LHCN-M2 (cell line): ENCODE measurements at places on chromosomes 16 and 17. TPM values are rescaled to one million over a fixed set of nuclear protein-coding genes. Genes with fewer than 3 reads are reported as not detected.

Gene PLEKHH3
- total RNA-seq, result 18.7 and 20.4 TPM in 2 replicates

Gene TMEM238L
- total RNA-seq, result not detected in 2 replicates

Gene HS3ST3A1
- total RNA-seq, result 10.4 and 19.8 TPM in 2 replicates

Gene VPS35
- 158 and 170 TPM in 2 replicates for total RNA-seq

Gene USP43
- not detected in 2 replicates for total RNA-seq

Gene HEATR9
- not detected in 2 replicates for total RNA-seq

Gene SMIM36
- total RNA-seq, result not detected in 2 replicates

Gene CRISPLD2
- total RNA-seq, result 2.6 and 3.0 TPM in 2 replicates

Gene IGFALS
- total RNA-seq, result not detected in 2 replicates

DNA sequence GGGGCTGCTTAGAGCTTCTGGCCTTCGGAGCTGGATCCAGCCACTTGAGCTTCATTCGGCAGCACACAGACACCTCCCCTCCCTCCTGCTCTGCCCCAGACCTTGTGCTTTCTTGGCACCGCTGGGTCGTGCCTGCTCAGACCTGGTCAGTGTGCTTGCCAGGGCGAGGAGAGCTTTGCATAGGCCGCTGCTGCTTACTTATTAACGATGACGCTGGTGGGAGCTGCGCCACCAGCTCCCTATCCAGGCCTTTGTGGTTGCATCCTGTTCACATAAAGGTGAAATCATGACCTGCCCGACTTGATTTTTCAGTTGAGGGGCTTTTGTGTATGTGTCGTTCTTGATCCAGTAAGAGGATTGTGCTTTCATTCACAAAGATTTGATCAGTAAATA is 101.1 kb downstream of the MSI2 start:
- no peak for DNase-seq

DNA sequence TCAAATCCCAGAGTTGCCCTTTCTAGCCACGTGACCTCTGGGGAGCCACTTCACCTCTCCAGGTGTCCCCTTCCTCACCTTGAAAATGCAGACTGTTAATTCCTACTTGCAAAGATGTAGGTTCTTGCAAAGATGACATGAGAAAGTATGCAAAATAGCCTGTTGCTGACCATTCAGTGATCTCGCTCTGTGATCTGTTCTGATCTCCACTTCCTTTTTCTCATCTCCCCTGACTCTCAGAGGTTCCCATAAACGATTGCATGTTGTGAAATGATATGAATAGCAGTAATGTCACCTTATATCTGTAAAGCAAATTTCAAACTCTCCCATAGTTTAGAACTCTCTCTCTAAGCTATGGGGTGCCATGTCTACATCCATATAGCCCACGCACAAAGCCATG is 182.3 kb downstream of the TMEM132E start:
- no peak for DNase-seq

- DNase-seq, result peak; percentile 29
Measured at GRCh38 chr16:11708421-11708820, 34.2 kb downstream of the TXNDC11 start.

GRCh38 chr16:79932572-79932971 is 332.0 kb upstream of the MAF start:
- peak; percentile 16 for DNase-seq

GRCh38 chr16:13545271-13545670 is 374.7 kb upstream of the ERCC4 start:
- DNase-seq, result no peak

DNA sequence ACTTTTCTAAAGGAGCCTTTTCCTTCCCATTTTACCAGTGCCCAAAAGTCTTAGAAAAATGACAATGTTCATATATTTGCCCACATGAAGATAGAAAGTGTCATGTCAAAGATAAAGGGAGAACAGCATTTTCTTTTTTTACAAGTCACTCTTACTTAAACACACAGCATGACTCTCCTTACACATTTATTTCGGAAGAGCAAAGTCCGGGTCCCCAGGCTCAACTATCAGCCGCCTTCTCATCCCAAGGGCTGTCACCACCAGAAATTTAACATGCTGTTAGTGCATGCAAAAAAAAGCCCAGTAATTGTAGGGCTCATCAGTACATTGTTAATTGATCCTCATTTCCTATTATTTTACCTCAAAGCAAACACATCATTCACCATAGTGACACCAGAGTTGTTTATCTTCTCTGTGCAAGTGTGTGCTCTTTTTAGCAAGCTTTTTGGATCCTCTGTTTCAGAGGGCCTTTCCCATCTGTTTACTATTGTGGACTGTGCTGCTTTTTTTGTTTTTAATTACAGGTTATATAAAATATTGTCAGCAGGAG is 560.3 kb downstream of the WWOX start:
- no peak for DNase-seq

DNA sequence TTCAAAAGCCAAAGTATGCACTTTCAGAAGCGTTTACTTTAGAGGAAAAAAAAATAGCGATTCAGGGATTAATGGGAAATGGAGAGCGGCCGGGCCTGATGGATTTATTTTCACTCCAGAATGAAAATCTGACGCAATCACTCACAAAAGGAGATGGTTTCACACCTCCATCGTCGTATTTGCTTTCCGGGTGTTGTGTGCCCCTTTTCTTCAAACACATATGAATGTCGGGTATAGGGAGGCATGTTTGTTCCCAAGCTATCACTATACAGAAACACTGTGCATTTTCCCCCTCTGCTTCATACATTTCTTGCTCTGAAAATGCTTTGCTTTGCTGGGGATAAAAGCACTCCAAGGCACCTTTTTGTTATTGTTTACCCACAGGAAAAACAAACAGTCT is 562.2 kb upstream of the ZFHX3 start:
- no peak for DNase-seq
